Right kidney (tissue), 9 donors: ENCODE measurements at places on chromosomes 2 and 18.

DNA sequence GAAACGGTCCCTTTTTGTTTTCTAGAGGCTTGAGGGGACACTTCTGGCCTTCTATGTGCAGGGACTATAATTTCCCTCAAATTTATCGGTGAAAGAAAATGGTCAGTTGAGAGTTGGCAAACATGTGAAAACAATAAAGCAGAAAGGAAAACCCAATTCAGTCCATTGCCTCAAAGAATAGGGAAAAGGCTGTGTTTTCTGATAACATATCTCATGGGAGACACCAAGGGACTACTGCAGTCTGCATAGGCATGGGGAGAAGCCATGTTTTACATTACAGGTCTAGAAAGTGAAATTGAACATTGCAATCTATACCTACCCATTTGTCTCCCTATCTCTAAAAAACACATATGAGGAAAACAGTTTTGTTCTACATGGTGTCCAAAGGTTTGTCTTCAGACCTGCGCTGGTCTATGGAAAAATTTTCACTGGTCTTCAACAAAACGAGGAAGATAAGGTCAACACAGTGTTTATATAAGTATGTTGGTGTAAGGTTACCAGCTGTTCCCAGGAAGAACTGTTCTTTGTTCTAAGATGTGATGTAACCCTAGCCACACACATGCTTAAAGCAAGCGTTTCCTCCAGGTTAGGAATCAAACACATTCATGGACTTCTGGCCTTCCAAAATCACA is 179.7 kb downstream of the MREG start:
- no peak for DNase-seq

GRCh38 chr18:34704074-34704473 is 6.0 kb upstream of the DTNA start:
- no peak for DNase-seq

- DNase-seq: no peak
Observed at GRCh38 chr2:197306024-197306695, 4.4 kb downstream of the ANKRD44 start.

- DNase-seq: no peak
Observed at GRCh38 chr2:160077912-160078810, 15.7 kb upstream of the PLA2R1 start.

- DNase-seq: no peak
Observed at GRCh38 chr2:99609851-99610381, 120.1 kb upstream of the REV1 start.

- no peak for DNase-seq
Observed at GRCh38 chr2:148903979-148904378, 29.0 kb downstream of the KIF5C start.

DNA sequence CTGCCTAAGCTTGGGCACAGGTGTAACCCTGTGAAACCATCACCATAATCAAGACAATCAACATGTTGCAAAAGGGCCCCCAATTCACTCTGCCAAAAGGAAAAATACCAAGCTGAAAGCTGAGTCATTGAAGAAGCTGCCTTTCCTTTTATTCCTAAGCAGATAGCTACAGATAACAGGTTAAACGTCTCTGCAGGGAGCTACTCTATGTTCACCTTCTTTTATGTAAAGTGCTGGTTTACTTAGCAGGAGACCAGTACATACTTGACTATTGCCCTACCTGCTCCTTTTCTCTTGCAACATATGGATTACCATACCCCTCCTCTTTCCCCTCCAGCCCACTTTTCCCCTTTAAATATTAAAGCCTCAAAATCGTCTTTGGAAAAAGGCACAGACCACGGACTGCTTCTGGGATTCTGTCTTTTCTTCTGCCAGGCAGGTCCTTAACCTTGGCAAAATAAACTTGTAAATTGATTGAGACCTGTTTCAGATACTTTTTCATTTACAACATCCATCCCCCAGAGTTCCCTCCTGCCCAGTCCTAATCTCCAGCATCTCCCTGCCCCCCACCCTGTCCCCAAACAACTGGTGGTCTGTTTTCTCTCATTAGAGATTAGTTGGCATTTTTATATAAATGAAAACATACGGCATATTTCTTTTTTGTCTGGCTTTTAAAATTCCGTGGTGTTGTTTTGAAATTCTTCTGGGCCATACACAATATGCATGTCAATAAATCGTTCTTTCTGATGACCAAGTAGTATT is 37.8 kb upstream of the LDLRAD4 start:
- DNase-seq: no peak

DNA sequence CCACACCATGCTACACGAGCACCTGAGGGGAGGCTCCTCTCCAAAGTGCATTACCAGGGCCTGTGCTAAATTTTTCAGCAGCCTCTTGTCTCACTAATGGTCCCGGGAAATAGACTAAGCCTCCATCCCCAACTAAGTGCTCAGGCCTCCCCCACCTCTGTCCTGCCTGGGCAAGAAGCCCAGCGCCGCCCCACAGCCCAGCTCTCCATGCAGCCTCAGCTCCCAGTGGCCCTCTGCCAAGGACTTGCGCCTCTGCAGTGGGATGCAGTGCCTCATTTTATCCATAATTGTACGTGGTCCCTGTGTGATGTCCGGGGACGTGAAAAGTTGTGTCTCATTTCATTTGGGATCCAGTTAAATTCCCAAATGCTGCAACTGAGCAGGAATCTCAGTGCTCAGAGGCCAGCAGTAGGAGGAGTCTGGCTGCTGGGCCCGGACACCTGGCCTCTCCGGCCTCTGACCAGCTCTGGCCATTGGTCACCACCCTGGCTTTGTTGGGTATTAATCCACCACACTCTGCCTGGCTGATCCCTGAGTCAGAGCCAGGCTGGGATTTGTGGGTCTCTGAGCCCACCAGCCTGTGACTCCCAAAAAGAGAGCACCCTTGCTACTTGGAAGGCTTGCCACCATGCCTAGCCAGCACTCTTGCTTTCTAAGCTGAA is 11.4 kb upstream of the STEAP3 start:
- DNase-seq: no peak

DNA sequence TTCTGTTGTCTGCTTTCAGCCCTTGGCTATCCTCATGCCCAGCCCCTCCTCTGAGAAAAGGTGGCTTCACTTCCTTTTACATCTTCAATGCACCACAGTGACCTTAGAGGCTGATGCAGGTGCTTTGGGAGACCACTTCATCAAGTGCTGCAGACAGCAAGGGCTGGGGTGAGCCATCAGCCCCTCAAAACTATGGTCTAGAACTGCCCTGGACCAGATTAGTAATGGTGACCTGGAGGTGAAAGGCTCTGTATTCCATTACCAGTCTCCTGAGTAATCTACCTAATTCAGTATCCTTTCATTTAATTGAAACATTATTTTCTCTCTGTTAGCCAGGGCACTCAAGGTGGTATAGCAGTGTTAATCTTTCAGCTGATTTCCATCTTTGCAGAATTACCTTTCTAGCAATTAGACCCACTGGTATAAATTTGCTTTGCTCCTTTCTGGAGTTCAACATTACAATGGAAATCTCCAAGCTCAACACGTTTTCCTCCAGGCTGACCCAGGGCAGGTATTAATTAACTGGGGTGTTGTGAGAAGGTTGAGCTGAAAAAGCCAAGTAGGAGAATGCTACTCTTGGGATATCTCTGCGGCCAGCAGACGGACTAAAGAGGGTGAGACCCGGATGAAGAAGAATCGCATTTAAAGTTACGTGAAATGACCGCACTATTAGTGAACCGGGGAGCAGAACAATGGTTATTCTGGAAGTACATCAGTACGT is 469.0 kb downstream of the MEIS1 start:
- no peak for DNase-seq

GRCh38 chr2:163341426-163341825 is 394.4 kb downstream of the FIGN start:
- no peak for DNase-seq

DNA sequence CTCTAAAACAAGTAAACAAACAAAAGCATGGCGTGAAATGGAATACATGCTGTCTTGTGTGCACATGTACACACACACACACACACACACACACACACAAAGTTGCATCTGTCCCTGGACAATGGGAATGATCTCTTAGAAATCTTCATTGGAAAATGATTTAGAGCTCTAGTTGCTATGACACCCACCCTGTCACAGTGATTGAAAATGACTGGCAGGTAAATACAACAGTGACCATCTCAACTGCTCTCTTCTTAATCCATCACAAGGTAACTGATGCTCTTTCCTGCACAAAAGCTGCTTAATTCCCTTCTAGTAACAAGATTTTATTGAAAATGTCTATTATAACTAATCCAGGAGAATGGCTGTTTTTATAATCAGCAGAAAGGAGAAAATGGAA is 1011.7 kb upstream of the GYPC start:
- DNase-seq: no peak

DNA sequence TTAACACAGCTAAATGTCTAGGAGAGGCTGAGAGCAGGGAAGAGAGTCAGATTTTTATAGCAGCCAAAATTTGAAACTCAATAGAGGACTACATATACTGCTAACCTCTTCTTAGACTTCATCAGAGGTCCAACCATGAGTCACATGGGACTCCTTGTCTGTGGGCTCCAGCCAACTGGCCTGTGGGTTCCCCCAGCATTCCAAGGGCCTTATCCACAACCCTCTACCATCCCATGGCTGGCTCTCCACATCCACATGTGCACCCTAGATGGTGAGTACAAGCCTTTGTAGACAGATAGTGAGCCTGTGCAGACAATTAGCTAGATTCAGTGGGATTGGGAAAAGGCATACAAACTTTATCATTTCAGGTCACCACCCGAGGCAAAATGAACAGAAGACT is 901.9 kb upstream of the ZEB2 start:
- no peak for DNase-seq

GRCh38 chr2:199740111-199740428 is 110.9 kb downstream of the FTCDNL1 start:
- DNase-seq: no peak

- DNase-seq: no peak
Observed at GRCh38 chr18:57073501-57074187, 73.2 kb upstream of the BOD1L2 start.

DNA sequence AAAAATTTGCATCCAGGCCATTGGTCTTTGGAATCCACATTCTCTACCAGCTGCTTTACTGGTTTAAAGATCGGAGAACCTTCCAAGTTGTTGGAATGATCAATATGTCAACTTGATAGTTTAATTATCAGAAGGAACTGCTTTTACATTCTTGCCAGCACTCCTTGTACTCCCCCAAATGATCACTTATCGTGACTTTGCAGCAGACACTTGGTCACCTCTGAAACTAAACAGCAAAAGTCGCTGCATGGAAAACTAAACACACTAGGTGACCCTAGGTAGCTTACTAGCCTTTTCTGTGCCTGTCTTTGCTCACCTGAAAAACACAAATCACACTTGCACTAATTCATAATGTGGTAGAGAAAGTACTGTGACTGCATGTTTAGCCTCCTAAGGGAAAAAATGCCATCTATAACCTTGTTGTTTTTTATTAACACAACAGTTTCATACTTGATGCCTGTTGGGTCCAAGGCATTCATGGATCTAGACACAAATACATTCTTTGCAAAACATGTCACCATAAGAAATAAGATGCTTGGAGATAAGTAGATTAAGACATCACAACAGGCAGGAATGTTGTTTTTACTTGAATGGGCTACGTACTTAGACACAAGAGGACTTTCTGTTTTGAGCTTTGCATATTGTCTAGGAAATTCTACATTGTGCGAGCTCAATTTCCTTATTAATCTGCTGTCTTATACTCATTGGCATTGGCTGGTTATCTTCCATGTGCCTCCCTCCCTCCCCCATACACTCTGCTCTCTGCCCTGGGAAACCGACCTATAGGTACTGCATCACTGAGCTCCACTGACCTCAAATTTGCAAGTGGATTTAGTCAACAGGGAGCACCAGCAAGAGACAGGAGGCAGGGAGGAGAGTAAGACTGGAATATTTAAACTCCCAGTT is 219.1 kb upstream of the STK17B start:
- DNase-seq: no peak

DNA sequence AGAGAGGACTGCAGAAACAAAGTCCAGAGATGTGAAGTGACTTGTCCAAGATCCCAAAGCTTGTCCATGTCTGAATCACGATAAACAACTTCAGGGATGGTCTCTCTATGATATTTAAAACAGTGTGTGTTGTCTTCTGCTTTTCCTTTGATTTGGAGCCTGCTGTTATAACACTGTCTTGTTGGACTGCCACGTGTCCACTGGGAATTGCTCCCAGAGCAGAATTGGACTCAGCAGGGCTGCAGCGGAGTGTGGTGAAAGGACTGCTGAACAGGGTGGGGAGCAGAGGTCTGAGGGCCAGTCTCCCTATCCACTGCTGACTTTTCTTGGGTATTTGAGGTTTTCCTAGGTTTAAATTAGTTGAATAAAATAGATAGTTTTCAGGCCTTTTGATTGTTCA is 68.3 kb downstream of the IL1R2 start:
- DNase-seq: no peak

GRCh38 chr2:48793671-48794070 is 38.1 kb upstream of the LHCGR start:
- DNase-seq: no peak

DNA sequence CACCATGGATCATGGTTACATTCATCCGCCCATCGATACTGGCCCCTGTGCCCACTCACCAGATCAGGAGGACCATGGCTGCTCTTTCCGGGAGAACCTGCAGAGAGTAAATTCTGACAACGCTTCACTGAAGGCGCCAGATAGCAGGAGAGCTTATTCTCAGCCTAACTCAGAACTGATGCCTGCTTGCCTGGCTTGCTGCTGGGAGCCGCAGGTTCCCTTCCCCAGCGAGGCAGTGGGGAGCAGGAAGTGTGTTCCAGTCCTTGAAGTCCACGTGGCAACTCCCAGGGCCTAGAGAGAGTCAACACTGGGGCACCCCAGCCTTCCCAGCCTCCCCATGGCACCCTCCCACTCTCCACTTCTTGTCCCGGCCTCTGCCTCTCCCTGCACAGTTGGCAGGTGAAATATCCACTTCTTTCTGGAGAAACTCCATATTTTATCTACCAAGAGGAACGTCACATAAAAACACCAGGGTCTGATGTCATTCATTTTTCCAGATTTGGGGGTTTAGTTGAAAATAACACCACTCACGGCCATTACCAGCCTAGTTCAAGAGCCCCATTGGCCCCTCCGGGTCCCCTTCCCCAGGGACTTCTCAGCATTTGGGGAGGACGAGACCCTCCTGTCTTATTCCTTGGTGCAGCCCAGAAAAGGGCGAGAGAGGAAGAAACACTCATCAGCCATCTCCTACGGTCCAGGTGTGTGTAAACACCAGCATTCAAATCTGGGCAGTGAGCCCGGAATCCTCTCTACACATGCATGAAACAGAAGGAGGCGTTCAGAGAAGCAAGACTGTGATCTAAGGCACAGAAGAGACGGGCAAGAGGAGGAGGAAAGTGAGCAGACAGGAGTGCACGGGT is 3.5 kb upstream of the TUBB6 start:
- DNase-seq: no peak

GRCh38 chr18:33201509-33201926 is 239.0 kb downstream of the CCDC178 start:
- DNase-seq: peak; percentile 58

DNA sequence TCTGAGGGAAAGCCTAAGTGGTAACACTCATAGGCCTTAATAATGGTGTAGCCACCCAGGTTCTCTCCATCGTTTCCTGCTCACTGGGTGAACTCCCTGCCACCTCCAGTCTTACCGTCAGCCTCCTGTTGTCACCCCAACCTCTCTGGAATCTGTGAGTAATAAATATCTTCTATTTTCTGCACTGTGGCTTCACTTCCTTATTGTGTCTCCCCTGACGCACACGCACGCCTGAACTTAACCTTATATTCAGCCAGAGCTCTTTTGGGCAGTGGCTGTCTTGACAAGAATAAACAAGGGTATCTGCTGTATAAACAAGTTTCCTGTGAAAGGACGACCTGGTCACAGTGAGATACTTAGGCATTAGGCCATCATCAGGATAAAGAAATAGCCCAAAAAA is 467.2 kb downstream of the SPAG16 start:
- no peak for DNase-seq

GRCh38 chr2:47323009-47323821 is 79.7 kb upstream of the MSH2 start:
- peak; percentile 70 for DNase-seq
